Renal pelvis (tissue), 12 donors: ENCODE measurements at places on chromosomes 13 and 19. TPM values are rescaled to one million over a fixed set of nuclear protein-coding genes. Genes with fewer than 3 reads are reported as not detected.

Gene LILRA1
- 0.53 TPM for polyA plus RNA-seq

Gene CD79A
- polyA plus RNA-seq: 0.39 TPM

Gene CALR3
- not detected for polyA plus RNA-seq

DNA sequence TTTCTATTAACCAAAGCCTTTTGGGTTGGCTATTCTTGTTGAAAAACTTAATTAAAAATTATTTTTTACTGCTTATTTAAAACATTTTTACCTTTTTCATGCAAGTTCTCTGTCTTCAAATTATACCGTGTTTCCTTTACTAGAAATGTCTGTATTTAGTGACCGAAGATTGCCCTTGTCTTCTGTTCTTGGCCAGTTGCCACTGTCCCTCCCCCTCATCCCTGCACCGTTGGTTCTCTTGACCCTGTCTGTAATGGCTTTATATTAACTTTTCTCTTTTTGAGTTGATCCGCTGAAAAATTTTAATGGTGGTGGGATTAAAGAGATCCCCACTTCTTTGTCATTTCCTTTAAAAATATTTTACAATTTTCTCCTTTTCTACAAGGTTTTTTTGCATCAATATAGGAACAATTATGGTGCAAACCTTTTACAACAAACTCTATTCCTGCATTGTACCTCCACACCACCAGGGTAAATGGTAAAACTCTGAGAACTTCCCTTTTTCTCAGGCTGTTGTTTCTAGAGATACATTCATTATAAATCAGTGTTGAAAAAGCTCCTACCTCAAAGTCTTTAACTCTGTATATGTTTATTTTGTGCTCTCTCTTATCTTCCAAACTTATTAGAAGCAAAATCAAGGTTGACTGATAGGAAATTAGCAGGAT is 12.9 kb upstream of the RNF113B start:
- no peak for DNase-seq

DNA sequence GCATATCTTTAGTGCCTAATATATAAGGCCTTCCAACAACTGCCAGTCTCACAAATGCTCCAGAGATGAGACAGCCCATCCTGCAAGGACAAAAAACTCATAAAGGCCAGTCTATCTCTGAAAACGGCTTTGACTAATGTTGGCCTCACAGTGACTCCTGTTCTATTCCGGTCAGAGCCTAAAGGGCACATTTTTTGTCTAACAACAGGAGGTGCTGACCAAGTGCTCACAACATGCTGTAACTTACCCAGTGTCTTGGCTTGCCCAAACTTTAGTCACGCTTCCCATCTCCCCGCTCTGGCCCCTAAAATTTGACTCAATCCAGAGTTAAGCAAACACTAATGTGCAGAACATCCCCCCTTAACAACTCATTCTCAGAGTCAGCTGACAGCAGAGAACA is 1411.2 kb upstream of the MIR17HG start:
- no peak for DNase-seq

- DNase-seq: no peak
These were observed 2.6 kb downstream of the GRIK5 start for GRCh38 chr19:42067315-42067888.

DNA sequence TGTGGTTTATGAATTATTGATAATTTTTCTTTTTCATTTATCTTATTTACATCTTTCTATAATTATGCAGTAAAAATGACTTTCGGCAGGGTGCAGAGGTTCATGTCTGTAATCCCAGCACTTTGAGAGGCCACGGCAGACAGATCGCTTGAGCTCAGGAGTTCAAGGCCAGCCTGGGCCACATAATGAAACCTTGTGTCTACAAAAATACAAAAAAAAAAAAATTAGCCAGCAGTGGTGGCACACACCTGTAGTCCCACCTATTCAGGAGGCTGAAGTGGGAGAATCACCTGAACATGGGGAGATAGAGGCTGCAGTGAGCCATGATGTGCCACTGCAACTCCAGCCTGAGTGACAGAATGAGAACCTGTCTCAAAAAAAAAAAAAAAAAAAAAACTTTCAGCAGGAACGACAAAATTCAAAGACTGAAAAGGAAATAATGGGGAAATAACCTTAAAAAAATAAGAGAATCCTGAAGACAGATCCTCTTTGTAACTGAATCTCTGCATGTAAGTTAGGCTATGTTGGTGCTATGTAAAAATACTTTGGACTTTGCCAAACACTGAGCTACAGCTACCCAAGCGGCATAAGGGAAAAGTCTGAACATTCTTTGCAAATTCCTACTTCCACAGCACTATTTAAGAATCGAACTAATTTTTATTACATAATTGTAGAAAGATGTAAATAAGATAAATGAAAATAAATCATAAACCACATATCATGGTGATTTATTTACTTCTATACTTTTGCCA is 36.7 kb upstream of the WDFY2 start:
- DNase-seq: no peak

- DNase-seq: no peak
These were observed 429.4 kb downstream of the DCT start for GRCh38 chr13:94050039-94050438.
